Immature natural killer cell (primary cell): ENCODE measurements at places on chromosomes 13 and 19. TPM values are rescaled to one million over a fixed set of nuclear protein-coding genes. Genes with fewer than 3 reads are reported as not detected.

The HCST gene
- polyA plus RNA-seq = 2,801 TPM

DNA sequence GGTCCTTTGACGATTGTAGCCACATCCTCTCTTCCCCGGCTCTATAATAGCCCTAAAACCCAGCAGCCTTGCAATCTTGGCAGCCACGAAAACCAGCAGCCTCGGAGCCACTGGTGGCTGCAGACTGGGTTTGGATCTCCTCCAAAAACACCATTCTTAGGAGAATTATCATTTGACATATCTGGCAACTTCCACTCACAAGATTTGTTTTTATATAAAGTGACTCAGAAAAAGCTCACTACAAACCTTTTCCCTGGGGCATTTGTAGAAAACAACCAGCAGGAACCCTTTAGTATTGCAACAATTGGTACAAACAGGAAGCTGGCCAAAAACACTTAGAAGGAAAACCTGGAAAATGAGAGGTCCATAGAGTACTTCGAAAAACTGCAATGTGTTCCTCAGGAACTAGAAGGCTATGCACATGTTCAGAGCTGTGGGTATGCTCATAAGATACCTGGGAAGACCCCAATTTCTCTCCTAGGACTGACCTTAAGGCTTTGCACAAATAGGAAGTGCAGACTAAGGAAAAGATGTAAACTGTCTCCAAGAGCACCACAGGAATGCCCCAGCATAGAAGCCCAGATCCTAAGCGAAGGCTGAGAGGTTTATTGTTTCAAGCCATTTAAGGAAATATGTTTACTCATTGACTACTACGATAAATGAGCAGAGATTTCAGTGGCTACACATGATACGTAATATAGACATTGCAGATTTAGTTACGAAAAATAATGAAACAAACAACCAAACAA is 71.2 kb downstream of the MYO16 start:
- no peak for DNase-seq

- no peak for DNase-seq
These were observed 157.0 kb upstream of the FNDC3A start for GRCh38 chr13:48818495-48819356.

The RFPL4A gene
- not detected for polyA plus RNA-seq

GRCh38 chr13:99040536-99041131 is 62.8 kb upstream of the DOCK9 start:
- DNase-seq = no peak

GRCh38 chr19:48670699-48671445 is 1.9 kb downstream of the NTN5 start:
- DNase-seq = no peak

DNA sequence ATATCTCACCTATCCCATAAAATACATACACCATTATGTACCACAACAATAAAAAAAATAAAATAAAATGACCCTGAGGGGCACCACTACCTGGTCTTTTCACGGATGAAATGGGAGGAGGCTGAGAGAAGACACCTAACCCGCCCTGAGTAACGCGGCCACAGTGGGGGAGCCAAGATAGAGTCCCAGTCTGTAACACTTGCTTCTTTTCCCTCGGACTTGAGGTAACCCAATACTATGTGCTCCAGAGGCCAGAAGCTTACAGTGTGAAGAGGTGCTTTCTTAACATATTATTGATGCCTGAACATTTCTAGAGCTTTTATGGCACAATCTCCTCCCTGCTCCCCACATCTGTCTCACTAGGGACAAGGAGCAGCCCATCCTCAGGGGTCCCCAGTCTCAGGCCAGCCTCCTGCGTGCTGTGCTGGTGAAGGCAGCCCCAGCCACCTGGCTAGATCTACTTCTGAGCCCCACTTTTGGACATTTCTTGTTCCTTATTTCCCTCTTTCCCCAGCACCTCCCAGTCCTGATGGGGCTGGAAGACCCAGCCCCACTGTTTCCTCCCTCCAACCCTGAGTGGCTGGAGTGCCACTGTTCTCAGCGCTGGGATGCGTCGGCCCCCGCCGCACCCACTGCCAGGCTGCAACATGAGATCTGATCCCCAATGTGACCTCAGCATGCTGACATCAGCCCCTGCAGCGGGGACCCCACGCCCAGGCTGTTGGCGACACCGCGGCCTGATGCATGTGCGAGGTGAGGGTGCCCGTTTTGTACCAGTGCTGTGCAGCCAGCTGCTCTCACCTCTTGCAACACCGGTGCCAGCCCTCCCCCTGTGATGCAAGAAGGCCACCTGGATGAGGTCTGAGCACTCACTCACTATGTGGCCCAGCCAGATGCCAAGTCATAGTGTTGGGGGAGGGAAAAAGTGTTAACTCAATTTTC is 143.3 kb downstream of the DCLK1 start:
- no peak for DNase-seq

GRCh38 chr13:105684216-105684615 is 851.2 kb downstream of the EFNB2 start:
- no peak for DNase-seq

The TMEM150B gene
- not detected for polyA plus RNA-seq

DNA sequence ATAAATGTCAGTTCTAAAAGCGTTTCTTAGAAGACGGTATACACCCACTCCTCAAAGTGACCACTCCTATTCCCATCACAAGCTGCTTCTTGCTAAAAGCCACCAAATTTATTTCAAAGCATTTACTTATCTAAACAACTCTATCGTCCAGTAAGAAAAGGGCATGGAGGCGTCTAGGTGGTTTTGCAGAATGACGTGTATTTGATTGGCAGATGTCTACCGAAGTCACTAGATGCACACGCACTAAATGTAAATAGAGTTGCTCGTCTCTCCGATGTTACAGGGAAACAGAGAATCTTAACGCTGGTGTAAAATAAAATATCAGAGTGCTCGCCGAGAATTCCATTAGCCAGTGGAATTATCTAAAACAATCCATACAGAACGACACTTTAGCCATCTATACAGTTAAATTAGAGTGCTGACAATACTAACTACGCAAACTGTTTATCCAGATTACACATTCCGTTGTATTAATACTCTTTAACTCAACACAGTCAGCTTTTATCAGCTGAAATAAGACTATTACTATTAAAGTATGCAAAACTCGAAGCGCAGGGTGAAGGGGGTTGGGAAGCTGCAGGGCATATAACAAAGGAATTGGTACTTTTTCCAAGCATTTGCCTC is 1.9 kb downstream of the KLF12 start:
- DNase-seq = peak; percentile 30

DNA sequence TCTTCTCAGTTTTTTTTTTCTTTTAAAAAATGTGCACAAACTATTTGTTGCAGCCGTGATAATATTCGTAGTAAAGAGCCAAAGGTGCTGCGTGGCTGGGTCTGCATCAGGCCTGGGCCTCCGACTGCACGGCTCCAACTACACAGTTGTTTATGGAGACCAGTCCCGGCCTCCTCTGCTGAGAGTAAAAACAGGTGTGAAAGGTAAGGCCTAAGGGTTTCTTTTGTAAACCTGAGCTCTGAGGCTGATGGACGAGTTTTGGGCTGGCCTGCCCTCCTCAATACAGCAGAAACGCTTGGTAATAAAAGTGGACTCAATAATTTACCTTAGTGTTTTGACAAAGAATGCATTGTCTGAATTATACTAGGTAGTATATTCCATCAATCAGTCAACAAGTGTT is 3.9 kb downstream of the MBNL2 start:
- no peak for DNase-seq

The SPRED3 gene
- polyA plus RNA-seq = not detected

The ZBTB32 gene
- polyA plus RNA-seq = not detected

The IZUMO2 gene
- not detected for polyA plus RNA-seq

The PCDH9 gene
- not detected for polyA plus RNA-seq

DNA sequence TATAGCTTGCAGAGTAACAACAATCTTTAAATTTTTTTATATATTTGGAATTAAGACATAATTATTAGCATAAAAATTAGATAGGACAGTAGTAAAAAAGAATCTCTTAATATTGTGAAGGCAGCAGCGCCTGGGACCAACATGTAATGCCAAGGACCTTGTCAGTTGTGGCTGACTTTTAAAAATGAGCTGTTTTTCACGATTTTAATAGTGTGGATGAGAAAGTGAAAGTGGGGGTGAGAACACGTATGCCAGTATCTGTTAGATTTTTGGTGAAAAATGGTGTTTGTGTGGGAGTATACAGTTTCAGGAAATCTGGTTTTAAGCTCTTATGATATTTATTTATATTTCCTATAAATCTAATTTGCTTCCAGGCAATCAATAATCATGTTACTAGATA is 125.2 kb downstream of the LMO7 start:
- DNase-seq = no peak

DNA sequence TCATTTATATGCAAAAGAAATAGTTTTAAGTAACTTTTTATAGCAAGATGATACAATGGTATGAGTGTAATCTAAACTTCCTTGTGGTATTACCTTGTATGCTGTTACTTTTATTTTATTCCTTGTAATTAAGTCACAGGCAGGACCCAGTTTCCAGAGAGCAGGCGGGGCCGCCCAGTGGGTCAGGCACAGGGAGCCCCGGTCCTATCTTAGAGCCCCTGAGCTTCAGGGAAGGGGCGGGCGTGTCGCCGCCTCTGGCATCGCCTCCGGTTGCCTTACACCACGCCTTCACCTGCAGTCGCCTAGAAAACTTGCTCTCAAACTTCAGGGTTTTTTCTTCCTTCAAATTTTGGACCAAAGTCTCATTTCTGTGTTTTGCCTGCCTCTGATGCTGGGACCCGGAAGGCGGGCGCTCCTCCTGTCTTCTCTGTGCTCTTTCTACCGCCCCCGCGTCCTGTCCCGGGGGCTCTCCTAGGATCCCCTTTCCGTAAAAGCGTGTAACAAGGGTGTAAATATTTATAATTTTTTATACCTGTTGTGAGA is 10.2 kb downstream of the PLPPR3 start:
- DNase-seq = no peak

DNA sequence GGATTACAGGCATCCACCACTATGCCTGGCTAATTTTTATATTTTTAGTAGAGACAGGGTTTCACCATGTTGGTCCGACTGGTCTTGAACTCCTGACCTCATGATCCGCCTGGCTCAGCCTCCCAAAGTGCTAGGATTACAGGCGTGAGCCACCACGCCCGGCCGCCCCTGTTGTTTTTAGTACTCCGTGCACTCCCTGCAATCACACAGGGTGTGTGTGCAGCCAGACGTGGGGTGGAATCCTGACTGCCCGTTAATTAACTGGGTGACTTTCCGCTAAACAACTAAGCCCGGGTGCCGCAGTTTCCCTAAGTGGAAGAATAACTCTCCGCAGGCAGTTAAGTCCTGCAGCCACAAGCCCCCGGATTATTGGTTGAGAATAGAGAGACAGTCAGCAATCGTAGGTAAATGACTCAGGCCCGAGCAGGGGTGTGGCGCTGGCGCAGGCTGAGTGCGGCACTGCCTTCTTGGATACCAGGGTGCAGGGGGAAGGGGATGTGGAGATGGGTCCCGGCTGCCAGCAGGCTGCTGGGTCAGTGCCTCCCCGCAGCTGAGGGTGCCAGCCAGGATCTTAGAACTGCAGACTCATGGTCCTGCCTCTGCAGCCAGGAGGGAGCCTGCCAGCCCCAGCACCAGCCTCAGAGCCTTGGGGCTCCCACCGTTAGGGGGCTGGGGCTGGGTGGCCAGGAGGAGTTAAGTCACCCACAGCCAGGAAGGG is 6.1 kb upstream of the FXYD3 start:
- DNase-seq = no peak

The OR10H2 gene
- polyA plus RNA-seq = not detected

The SH2D3A gene
- polyA plus RNA-seq = 7.4 TPM

DNA sequence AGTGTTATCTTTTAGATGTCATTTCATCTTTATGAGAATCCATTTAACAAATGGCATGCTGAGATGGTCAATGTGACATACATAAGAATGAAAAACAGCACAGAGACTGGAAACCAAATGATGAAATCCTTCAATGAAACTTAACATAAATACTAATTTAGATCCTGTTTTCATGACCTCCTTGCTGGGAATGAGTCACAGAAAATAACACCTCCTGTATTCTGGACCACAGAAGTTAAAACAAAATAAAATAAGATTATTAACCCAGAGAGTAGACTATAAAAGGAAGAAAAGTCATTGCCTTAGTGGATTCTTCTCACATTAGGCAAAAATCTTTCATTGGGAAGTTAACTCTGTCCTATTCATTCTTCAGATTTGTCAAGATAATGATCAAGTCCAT is 1.6 kb downstream of the DIAPH3 start:
- DNase-seq = no peak

DNA sequence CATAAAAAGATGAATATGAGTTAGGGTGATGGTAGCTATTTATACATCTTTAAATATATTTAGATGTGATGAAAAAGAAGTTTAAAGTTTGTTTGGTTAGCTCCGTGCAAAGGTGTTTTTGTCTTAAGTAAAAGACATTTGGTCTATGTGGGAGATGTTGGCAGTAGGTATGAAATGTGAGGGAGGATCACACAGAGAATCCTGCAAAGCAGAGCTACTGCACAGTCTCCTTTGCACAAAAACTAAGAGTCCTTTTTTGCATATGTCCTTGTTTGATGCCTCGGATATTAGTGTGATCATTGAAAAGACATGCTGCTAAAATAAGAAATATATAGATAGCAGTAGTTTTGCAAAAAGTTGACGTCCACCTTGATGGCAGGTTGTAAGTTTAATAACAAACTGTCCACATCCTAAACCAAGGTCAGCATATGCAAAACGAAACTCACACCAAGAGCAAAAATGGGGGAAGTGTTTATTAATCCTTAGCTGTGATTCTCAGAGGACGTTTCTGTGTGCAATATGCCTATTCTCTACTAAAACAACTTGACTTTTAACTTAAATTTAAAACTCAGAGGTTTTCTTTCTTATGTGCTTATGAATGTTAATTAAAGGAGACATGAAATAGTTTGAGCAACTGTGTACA is 870.1 kb downstream of the PCDH9 start:
- DNase-seq = no peak

GRCh38 chr13:72186730-72187422 is 319.9 kb upstream of the DACH1 start:
- DNase-seq = no peak

DNA sequence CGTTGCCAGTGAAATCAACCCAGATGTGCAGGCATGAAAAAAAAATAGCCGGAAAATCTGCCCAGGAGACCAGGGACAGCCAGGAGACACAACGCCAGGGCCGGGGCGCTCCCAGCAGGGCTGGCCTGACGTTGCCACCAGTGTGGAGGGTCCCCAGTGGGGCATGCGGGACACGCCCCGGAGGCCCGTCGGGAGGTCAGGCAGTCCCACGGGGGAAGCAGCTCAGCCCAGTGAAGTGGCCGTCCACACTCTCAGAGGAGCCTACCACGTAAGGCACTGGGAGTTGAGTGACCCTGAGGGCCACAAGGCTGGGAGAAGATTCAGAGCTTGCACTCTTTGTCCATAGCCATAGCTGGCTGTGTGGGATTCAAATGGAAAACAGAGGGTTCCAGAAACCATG is 53.2 kb upstream of the GAS6 start:
- DNase-seq = no peak

GRCh38 chr19:42132030-42132628 is at the start of gene POU2F2:
POU2F2 (minus strand) TSS chr19:42132446; CDS start chr19:42132411, 35 bp downstream.
- DNase-seq = peak; percentile 79
